Left renal cortex interstitium (tissue), 4 donors: ENCODE measurements at places on chromosomes 3 and 15. TPM values are rescaled to one million over a fixed set of nuclear protein-coding genes. Genes with fewer than 3 reads are reported as not detected.

GRCh38 chr3:174439331-174440252 is 419.5 kb upstream of the NAALADL2 start:
- peak; percentile 58 for DNase-seq

DNA sequence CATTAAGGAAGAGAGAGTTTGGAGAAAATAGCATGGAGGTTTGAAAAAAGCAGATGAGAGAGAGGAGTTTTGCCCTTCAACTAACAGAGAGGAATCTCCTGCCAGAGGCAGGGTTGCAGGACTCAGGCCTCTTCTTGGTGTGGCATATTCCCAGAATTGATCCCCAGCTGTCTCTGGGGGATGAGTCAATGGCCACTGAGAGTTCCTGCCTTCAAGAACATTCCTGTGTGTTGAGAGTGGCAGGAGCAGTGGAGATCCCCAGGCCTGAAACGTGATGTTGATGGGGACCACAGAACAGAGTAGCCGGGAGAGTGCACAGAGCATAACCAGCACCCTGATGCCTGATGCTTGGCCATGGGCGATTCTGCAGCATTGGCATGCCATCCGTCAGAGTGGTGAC is 348.4 kb upstream of the THBS1 start:
- DNase-seq, result no peak

- DNase-seq, result no peak
Observed at GRCh38 chr3:36580716-36581115, 183.6 kb downstream of the DCLK3 start.

- DNase-seq, result no peak
Observed at GRCh38 chr3:13145826-13146642, 72.8 kb upstream of the IQSEC1 start.

DNA sequence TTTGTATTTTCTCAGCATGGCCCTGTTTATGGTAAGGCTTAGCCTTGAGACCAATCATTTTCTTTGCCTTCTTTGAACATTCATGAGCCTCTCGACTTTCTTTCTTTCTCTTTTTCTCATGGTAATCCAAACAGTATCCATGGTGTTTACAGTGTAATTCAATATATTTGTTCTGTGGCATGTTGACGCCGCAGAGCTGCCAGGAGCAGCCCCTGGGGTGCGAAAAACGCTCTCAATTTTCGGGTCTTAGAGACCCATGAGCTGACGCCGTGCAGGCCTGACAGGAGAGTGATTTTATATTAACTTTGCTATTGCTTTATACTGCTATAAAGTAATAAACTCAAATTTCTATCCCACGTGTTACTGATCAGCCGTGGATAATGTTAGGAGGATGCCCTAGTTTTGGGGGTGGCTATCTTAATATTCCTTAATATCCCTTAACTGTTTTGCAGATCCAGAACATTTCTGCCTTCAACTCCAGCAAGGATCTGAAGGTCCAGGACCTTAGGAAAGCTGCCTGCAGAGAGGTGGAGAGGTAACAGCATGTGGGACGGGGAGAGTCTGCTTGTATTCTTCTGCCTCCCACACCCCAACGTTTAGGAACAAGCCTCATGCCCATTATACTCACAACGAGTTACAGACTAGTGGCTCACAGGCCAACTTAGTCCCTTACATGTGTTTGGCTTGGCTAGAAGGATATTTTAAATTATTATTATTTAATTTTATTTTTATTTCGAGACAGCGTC is 29.3 kb upstream of the MYO1E start:
- DNase-seq, result no peak

GRCh38 chr15:58587486-58587885 is 155.7 kb downstream of the LIPC start:
- DNase-seq, result no peak

GRCh38 chr3:57805674-57806073 is 49.6 kb downstream of the SLMAP start:
- DNase-seq, result no peak

- no peak for DNase-seq
Observed at GRCh38 chr15:91925794-91926193, 72.3 kb downstream of the SLCO3A1 start.

DNA sequence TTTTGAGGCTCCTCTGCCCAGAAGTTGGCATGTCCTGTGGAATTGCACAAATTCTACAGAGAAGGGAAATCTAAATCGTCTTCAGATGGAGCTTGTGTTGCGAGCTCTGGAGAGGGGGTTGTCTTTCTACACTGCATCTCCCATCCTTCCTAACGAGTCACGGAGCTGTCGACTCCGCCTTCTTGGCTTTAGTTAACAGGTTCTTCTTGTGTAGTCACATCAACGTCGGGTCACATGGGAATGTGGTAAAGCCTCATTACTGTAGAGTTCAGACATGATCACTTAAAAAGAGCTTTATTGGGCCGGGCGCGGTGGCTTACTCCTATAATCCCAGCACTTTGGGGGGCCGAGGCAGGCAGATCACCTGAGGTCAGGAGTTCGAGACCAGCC is 60.0 kb downstream of the DNASE1L3 start:
- no peak for DNase-seq

DNA sequence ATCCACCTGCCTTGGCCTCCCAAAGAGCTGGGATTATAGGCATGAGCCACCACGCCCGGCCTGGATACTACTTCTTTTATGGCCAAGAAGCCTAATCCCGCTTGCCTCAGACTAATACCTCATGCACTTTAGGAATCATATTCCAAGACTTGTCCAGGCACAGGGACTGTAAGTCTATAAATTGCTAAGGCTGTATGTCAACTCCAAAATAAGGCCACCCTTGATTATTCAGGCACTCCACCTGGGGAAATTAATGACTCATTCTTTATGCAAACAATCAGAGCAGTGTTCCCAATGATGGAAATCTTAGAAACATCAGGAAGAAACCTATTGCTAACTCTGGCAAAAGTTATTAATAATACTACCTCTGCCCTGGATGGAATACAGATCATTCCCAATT is 98.4 kb downstream of the ERC2 start:
- DNase-seq, result no peak

DNA sequence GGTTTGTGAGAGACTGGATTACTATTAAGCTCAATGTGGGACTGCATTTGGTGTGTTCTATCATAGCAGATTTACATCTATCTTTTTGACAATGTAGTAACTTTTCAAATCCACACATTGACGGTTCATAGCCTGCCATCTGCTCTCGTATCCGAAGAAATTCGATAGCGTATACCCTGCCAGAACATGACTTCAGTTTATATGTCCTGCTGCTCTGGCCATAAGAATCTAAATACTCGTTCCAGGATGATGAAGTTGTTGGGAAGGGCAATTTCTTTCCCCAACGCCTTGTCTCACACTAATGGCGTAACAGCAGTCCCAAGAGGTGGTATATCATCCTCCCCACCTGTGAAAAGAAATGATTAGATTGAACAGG is 180.0 kb downstream of the LSAMP start:
- DNase-seq, result no peak

DNA sequence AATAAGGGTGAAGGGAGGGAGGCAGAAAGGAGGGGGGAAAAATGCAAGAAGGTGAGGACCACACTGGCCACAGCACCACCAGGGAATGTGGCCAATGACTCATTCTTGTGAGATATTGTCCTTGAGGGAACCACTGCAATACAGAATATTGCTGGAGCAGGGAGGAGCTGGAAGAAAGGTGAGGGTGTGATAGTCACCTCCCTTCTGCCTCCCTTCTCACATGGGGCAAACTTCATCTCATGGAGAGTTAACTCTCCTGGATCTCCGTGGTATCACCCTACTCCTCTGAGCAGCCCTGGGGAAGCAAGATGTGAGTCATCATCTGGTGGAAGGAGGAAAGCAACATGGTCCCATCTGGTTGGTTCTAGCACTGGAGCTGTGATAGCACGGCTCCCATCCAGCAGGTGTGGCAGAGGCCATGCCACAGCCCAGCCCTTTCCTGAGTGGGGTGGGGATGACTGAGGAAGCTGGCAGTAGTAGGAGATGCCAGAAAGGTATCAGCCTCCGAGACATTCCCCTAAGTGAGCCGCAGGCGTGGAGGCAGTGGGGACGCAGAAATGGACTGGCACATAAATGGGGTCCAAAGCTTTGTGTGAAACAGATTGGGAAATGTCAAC is 115.9 kb upstream of the LPP start:
- no peak for DNase-seq

- no peak for DNase-seq
Observed at GRCh38 chr15:80090879-80091503, 31.5 kb downstream of the ZFAND6 start.

DNA sequence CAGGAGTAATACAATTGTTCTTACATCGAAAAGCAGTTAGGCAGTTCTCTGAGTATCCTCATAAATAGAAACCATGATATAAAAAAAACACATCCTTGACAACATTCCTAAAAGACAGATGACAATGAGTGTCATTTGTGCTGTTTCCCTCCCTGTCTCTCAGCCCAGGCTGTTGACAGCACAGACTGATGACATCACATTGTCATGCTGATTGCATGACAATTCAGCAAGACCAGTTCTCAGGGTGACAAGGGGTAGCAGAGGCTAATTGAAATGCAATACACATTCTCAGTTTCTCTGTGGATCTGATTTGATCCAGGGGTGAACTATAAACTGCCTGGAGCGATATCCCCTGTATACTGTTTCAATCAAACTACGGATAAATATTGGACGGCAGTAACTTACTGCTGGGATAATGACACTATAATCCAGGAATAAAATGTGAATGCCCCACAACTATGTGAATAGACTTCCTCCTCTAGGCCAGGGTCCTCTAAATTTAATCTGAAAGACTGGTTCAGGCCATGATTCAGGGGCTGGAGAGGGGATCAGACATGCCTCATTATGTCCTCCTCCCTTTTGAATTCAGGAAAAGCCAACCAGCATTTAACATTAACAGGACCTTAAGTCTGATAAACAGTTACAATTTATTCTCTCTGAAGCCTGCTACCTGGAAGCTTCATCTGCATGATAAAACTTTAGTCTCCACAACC is 16.7 kb upstream of the EIF1B start:
- DNase-seq, result no peak

- no peak for DNase-seq
Observed at GRCh38 chr3:20353286-20353685, 167.3 kb upstream of the SGO1 start.

DNA sequence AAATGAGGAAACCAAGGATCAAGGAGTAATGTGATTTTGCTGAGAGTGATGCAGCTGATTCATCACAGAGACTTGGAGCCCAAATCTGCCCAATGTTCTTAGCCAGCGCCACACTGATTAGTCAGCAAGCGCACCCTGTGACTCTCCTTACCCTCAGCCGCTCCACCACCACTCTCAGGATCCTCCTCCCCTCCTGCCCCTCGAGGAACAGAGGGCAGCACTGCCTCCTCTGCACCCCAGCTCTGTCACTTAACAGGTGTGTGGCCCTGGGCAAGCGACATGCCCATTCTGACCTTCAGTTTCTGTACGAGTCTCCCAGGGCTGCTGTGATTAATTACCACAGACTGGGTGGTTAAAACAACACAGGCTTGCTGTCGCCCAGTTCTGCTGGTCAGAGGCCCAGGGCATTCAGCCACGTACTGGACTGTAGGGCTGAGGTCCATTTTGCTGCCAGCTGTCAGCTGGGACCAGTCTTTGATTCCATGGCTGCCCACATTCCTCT is 36.1 kb upstream of the HRH1 start:
- DNase-seq, result no peak

- no peak for DNase-seq
Observed at GRCh38 chr15:59741274-59741906, 52.3 kb upstream of the BNIP2 start.

GRCh38 chr3:194042927-194043326 is 93.0 kb upstream of the HES1 start:
- DNase-seq, result no peak

GRCh38 chr3:66598168-66598567 is 97.3 kb upstream of the LRIG1 start:
- DNase-seq, result no peak

DNA sequence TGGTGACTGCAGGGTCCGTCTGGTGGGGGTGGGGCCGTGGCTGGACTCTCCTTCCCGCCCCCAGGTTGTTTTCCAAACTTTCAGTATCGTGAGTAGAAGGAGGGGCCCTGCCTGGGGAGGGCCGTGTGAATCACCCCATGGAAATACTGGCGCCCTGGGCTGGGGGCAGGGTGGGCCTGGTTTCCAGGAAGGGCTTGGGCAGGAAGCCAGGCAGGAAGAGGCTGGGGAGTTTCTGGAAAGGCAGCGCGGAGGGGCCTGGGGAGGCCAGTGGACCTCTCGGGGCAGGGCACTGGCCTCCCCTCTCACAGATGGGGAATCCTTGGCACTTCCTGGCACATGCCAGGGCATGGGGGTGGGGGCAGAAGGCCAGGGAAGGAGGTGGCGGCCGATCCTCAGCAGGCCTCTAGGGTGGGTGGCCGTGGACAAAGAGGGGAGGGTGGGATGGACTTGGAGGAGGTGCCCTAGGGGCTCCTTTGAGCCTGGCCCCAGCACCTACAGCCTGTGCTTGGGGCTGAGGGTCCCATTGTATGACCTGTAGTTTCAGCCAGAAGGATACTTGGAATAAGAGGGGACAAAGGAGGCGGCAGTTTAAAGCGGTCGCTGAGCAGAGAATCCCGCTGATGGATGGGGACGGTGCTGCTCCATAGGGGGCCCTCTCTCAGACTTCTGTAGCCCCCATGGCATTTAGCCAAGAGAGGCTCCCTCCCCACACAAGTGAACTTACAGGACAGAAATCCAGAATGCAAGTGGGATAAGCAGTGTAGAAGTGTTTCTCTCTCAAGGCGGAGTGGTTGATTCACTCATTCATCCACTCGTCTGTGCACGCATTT is 56.5 kb upstream of the GATA2 start:
- peak; percentile 46 for DNase-seq

DNA sequence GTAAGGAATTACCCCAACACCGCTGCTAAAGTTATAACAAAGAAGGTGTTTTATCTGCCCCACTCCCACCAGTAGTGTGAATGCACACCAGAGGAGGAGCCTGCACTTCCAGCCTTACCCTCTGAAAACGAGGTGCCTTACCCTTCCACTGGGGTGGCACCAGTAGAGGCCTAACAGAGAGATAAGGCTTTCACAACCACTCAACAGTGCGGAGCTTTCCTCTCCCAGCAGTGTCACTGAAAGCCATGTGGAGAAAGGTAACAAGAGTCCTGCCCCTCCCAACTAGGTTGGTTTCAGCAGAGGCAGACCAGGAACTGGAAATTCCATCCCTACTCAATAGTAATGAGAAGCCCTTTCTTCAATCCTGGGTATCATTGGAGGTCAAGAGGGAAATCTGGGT is 539.2 kb downstream of the VGLL3 start:
- no peak for DNase-seq

GRCh38 chr3:81838457-81838856 is 77.0 kb upstream of the GBE1 start:
- DNase-seq, result no peak

GRCh38 chr3:14458434-14459275 is 56.2 kb downstream of the SLC6A6 start:
- DNase-seq, result no peak

Gene NUDT16
- polyA plus RNA-seq, result 44.1 TPM

Gene C2CD4B
- 0.83 TPM for polyA plus RNA-seq

Gene AKAP13
- 100 TPM for polyA plus RNA-seq

Gene FXR1
- polyA plus RNA-seq, result 261 TPM

Gene DZIP1L
- 12.1 TPM for polyA plus RNA-seq

Gene SLC22A13
- 2.3 TPM for polyA plus RNA-seq

Gene DTX3L
- polyA plus RNA-seq, result 13.2 TPM

Gene IMPG2
- polyA plus RNA-seq, result 0.69 TPM

Gene ACAN
- 5.2 TPM for polyA plus RNA-seq

Gene ENTPD3
- 3.0 TPM for polyA plus RNA-seq

Gene EDEM1
- polyA plus RNA-seq, result 19.5 TPM
